Stimulated activated CD8-positive, alpha-beta memory T cell treated with anti-CD3 and anti-CD28 coated beads, Interleukin-4, amount 100 ng/mL, for 4 hours (primary cell): ENCODE measurements at places on chromosomes 6 and 20.
A peak's percentile ranks its signal among the peaks of the same experiment; 100 is the strongest.

GRCh38 chr6:148971031-148971927 is 224.4 kb downstream of the UST start:
- no peak for DNase-seq

DNA sequence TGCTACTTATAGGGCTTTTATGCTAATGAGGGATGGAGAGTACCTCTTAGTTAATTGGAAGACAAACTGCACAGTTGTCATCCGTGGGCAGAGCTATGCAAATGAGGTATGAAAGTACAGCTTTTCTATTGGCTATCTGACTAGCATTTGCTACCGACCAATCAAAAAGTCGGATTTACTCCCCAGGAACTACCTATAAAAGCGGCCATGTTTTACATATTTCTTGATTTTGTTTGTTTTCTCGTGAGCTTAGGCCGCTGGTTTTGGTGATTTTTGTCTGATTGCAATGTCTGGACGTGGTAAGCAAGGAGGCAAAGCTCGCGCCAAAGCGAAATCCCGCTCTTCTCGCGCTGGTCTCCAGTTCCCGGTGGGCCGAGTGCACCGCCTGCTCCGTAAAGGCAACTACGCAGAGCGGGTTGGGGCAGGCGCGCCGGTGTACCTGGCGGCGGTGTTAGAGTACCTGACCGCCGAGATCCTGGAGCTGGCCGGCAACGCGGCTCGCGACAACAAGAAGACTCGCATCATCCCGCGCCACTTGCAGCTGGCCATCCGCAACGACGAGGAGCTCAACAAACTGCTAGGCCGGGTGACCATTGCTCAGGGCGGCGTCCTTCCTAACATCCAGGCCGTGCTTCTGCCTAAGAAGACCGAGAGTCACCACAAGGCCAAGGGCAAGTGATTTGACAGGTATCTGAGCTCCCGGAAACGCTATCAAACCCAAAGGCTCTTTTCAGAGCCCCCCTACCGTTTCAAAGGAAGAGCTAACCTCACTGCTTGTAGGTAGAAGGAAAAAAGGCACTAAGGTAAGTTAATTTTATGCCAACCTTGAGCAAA is 36.9 kb downstream of the HFE start:
- peak; percentile 22 for DNase-seq

DNA sequence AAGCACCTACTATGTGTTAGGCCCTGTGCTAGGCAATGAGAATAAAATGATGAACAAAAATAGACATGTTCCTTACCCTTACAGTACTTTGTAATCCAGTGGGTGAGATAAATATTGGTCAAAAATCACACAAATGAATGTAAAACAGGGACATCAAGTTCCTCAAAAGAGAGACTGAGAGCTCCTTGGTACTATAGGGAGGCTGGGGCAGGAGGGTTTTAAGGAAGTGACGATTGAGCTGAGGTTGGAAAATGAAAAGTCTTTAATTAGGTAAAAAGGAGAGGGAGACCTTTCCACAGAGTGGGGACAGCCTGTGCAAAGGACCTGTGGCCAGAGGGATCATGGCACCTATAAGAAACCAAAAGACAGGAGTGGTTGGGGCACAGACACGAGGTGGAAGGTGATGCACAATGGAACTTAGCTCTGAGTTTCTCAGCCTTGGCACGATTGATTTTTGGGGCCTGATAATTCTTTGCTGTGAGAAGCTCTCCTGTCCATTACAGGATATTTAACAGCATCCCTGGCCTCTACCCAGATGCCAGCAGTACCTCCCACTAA is 140.3 kb downstream of the CEP57L1 start:
- no peak for DNase-seq

GRCh38 chr6:114764866-114765265 is 422.0 kb upstream of the HS3ST5 start:
- no peak for DNase-seq

GRCh38 chr6:21420146-21420878 is 173.2 kb upstream of the SOX4 start:
- no peak for DNase-seq

GRCh38 chr20:57457243-57458095 is 66.3 kb downstream of the RBM38 start:
- DNase-seq = no peak

DNA sequence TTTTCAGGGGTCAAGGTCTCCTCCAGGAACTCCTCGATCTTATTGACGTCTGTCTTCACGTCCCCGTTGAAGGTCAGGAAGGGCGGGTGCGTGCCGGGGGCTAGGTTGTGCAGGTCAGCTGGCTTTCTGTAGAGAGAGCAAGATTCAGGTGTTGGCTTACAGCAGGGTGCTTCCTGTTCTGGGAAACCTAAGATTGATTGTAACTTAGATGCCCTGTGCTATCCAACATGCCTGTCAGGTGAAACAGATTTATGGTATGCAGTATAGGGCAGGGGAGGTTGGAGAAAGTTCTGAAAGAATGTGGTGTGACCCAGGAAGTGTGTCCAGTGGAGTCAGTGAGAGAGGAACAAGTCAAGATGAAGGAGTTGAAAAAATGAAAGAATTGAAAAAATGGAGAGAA is 66.4 kb downstream of the CLIC5 start:
- no peak for DNase-seq

DNA sequence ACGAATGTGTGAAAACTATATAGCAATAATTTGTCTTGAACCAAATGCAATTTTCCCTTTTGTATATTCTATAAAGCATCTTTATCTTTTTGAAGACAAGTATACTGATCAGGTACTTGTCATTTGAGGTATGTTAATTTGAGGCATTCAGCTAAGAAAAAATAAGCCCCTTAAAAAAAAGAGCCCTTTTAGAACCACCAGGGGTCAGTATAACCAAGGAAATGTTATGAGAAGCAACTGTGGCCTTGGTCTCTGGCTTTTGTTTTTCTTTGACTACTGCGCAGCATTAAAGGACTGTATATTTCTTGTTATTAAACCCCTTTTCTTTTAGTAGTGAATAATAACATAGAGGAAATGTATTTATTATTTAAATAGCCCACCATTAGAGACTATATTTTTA is 43.1 kb downstream of the CD109 start:
- DNase-seq = no peak

GRCh38 chr20:57245997-57246396 is 20.4 kb downstream of the BMP7 start:
- no peak for DNase-seq

DNA sequence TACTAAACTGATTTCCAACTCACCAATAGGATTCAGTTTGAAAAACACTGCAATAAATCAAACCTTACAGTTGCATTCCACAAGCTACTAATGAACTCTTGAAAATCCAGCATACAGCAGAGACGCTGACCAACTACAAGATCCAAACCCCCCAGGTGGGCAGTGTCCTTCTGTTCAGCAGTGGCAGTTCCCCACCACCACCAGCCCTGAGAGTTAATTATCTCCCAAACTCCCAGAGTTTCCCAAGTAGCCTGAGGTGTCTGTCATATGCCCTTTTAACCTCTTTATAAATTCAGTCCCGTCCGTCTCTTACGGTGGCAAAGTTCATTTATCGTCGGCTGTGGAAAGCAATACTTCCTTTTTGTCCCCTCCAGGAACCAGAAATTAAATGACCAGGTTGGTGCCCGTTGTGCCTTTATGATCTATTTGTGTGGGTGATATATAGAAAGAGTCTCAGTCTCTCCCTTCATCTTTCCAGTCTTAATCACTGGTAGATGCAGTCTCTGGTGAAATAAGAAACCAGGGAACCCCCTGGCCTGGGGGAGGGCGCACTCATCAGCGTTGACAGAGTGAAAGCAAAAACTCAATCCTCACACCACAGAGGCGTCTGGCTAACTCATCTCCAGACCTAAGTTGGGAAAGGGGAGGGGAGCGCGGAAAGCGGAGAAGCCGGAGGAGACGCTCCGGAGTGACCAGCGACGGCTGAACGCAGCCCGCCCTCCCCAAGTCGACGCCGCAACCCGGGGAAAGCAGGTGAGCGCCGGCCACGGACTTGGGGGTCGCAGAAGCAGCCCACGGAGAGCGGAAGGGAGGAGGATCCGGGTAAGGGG is 717 bp downstream of the MRPL14 start:
- DNase-seq = peak; percentile 55

DNA sequence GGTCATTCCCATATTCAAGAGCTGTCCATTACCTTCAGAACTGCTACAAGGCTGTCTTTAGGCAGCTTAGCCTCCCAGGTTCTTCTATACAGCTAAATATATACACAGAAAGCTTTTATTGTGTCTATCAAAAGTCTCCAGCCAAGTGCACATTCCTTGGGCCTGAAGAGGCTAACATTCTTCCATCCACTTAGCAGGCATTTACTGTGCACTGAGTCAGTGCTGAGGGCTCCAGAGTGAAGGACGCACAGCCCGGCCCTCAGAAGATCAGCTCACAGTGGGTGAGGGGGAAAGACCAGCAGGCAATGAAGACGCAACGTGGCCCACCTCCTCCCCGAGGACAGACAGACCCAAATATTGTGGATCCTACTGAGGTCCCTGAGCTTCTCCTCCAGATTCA is 569.9 kb downstream of the CDH26 start:
- DNase-seq = no peak

- DNase-seq = no peak
These were observed 45.9 kb downstream of the EBF4 start for GRCh38 chr20:2738331-2739041.

DNA sequence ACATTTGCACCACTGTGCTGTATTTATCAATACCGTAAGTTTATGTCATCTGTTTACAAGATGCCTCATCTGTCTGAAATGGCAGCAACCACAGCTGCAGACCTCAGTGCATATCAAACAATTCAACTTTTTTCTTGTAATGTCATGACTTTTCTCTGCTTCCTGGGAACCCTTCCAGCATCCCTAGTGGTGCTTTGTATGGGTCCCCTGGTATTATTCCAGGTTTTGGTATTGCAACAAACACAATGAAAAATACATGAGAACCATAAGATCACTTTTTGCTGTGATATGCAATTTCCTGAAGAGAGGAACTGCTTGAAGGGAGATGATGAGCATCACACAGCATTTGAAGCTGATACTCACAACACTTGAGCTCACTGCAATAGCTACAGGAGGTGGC is 12.0 kb upstream of the TXNDC5 start:
- no peak for DNase-seq

- no peak for DNase-seq
These were observed 112.6 kb downstream of the SASH1 start for GRCh38 chr6:148455225-148455624.

- DNase-seq = no peak
These were observed 100.8 kb upstream of the GPR6 start for GRCh38 chr6:109877028-109878004.

DNA sequence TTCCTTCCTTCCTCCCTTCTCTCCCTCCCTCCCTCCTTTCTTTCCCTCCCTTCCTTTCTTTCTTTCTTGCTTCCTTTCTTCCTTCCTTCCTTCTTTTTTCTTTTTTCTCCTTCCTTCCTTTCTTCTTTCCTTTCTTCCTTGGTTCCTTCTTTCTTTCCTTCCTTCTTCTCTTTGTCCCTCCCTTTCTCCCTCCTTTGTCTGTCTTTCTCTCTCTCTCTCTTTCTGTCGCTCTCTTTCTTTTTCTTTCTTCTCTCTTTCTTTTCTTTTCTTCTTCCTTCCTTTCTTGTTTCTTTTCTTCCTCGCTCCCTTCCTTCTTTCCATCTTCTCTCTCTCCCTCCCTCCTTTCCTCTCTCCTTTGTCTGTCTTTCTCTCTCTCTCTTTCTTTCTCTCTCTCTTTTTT is 601.9 kb upstream of the JAG1 start:
- DNase-seq = no peak

DNA sequence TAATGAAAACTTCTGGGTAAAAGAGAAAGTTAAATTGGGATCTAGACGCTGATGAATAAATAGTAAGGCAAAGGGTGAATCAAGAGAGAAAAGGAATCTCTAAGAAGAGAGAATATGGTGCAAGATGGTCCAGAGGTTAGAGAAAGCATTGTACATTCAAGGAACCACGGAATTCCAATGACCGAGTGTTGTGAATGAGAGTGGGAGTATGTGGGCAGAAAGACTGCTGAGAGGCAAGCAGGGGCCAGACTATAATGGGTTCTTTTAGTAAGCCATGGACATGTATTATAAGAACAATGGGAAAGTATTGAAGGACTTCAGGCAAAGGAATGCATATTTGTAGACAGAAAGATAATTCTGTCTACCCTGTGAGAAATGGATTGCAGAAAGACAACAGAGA is 45.2 kb downstream of the SPTLC3 start:
- DNase-seq = no peak

- no peak for DNase-seq
These were observed 65.4 kb downstream of the RWDD2A start for GRCh38 chr6:83258517-83258916.

DNA sequence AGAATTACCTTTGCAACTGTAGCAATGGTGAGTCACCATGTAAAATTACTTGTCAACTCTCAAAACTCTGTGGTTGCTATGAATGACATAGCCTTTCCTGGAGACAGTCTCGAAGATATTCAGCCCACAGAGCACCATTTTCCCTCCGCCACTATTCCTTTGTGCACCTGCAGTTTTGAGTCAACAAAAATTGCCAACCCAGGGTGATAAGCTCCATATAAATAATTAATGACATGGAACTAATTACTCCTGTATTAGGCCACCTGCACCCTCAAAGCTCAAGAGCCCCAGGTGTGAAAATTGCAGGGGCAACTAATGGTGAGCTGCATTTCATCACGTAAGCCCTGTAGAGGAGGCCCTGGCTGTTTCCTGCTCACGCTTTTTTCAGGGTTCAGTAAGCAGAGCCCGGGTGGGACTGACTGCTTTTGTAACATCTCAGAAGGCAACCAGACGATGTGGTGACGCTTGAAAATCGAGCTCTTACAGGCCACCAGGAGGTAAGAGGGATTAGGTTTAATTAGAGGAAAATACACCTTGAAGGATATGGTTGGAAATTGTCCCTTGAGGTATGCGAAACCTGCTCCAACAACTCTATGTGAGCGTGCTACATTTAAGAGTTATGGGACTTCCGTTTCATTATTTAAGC is 70.8 kb downstream of the BMP2 start:
- no peak for DNase-seq

DNA sequence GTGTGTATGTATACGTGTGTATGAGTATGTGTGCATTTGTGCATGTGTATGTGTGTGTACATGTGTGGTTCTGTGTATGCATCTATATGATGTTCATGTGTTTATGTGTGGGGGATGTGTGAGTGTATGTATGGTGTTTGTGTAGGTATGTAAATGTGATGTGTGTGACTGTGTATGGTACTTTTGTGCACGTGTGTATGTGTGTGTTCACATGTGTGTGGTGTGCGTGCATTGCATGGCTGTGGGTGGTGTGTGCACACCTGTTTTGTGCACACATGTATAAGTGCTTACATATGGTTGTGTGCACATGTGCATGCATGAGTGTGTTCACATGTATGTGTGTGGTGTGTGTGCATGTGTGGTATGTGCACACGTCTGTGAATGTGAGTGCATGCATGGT is 6.2 kb downstream of the THBS2 start:
- no peak for DNase-seq

GRCh38 chr6:168217216-168217879 is 102.2 kb downstream of the DACT2 start:
- DNase-seq = no peak

GRCh38 chr6:27608916-27609883 is 136.3 kb upstream of the ZNF184 start:
- no peak for DNase-seq

GRCh38 chr20:51876313-51876940 is 74.1 kb upstream of the SALL4 start:
- no peak for DNase-seq

GRCh38 chr20:364905-365794 is 15.4 kb upstream of the TRIB3 start:
- DNase-seq = no peak
